ENCODE measurements at places on chromosomes 2 and 18. TPM values are rescaled to one million over a fixed set of nuclear protein-coding genes. Genes with fewer than 3 reads are reported as not detected.

GRCh38 chr2:43221763-43222474, 4.5 kb downstream of the ZFP36L2 start:
- DNase-seq = peak; percentile 79

DNA sequence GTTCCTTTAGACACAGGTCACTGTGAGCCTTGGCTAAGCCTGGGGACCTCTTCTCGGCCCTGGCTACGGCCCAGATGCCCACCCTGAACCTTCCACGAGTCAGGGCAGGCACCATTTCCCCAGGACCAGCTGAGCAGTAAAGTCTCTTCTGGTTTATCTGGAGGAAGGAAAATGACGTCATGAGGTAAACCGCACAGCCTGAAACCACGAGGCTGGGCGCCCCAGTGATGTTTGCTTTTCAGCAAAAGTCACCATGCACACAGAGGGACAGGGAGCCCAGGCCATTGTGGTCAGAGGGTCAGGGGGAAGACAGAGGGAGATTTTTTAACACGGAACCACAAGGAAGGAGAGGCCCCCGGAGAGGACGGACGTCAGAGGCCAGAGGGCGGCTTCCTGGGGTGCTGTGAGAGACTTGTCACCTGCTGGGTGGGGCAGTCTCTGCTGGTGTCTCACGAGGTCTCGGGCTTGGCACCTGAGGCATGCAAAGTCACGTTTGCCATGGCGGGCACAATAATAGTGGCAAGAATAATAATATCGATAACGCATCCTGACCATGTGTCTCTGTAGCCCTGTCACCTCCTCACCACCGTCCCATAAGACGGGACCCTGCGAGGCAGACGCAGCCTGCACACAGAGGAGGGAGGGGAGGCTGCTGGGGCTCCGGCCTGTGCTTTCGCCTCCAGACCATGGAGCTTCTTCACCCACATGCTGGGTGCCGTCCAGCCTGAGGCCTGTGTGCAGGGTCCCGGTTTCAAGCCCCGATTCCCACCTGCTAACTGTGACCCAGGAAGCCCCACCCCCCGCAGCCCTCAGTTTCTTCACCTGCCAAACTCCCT, 33.2 kb upstream of the FOSL2 start:
- no peak for DNase-seq

GRCh38 chr2:65638443-65638842, 206.0 kb upstream of the SPRED2 start:
- DNase-seq = no peak

DNA sequence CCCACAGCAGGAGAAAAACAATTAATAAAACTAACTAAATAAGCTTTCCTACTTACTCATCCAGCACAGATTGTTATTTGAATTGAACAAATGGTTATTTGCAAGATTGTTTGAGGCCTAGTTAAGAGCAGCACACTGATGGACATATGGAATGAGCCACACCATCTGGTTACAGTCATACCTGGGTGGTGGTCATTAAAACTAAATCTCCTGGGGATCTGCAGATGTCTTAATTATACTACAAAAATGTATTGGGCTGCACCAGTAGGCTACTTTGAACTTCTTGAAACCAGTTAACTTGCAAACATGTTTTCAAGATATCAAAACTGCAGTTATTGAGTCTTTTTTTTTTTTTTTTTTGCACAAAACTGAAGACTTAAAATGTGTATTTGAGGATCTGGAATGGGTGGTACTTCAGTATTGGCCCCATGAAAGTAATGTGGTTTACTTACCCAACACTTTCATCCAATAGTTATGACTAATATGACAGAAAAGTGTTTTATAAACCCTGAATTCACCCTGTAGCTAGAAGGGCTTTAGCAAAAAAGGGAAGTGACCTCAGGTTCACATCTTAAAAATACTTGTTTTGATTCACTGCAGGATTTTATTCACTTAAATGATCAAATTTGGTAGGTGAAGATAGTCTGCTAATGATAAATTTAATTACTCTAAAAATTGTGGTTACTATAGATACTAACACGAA, 10.8 kb downstream of the AGFG1 start:
- DNase-seq = no peak

DNA sequence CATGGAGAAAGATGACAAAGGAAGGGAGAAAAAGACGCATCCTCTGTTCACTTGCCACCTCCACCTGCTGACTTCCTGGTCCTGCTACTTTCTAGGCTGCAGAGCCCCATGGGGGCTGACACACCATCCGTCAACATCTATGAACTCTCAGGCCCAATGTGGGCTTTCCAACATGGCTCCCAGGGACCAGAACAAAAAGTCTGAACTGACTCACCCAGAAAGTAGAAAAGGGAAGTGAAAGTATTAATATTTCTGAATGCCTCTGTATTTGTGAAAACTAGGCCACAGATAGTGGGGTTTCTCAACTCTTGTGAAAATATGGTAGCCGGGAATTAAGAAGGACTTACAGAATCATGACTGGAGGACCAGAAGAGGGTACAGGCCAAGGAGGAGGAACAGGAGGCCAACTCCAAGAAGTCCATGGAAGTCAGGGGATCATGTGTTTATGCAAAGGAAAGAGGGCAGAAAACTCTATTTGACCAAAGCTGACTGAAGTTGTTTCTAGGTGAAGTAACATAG, 123.1 kb upstream of the CAB39 start:
- DNase-seq = no peak

GRCh38 chr2:209721497-209721896, 50.1 kb upstream of the UNC80 start:
- no peak for DNase-seq

The LRPPRC gene
- total RNA-seq = 47.2 TPM

The KCNK3 gene
- total RNA-seq = not detected
